ENCODE measurements at places on chromosomes 2 and 18. TPM values are rescaled to one million over a fixed set of nuclear protein-coding genes. Genes with fewer than 3 reads are reported as not detected.

ITGA6 gene
- total RNA-seq: 21.6 TPM

- DNase-seq: no peak
- H3K36me3 ChIP-seq: no peaks in the 10 kb centered on the region
- H3K27me3 ChIP-seq: no peaks in the 10 kb centered on the region
- no peak overlapping the region for H3K4me3 ChIP-seq
- H3K4me1 ChIP-seq: peaks cover 17% of the 10 kb centered on the region
Measured at GRCh38 chr18:74333091-74333490, 17.5 kb downstream of the C18orf63 start.

DNA sequence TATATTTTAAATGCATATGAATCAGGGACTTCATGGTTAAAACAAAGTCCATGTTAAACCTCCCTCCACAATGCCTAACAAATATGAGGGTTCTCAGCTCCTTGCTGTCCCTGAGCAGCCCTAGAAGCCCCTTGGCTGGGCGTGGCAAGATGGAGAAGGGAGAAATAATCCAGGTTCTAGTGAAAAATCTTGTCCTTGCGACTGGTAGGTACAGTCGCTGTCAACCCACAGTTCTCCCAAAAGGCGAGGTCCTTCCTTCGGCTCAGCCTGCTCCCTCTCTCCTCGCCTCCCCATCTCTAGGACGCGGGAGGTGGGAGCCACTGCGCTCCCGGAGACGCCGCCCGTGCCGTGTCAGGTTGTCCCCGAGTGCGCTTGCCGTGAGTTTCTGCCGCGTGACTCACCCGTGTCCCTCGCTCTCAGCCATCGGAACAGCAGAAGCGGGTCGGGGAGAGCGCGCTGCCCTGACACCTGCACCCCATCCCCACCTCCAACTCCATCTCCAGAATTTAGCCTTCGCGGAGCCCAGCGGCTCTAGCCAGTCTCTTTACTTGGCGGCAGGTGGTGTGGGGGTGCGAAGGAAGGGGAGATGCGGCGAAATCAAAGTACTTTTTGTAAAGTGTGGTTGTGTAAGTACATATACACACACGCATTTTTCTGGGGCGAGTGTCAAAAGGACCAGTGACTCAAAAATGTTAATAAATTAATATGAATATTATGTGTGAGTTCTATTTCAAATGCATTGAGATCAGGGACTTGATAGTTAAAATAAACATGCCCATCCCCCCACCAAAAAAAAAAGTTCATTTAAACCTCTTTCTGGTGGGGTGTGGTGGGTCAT lies 65.1 kb upstream of the TMEM17 start:
- no peaks in the 10 kb centered on the region for H3K36me3 ChIP-seq
- no peaks in the 10 kb centered on the region for H3K27me3 ChIP-seq
- H3K27ac ChIP-seq: no peak overlapping the region
- peak overlapping the region; percentile 33 for H3K4me3 ChIP-seq

CD8B gene
- total RNA-seq: 0.71 TPM

- H3K27ac ChIP-seq: no peak overlapping the region
- DNase-seq: peak; percentile 63
- H3K36me3 ChIP-seq: peaks cover 6% of the 10 kb centered on the region
- H3K4me1 ChIP-seq: no peaks in the 10 kb centered on the region
Measured at GRCh38 chr2:241767464-241768250, 9.0 kb upstream of the GAL3ST2 start.

DNA sequence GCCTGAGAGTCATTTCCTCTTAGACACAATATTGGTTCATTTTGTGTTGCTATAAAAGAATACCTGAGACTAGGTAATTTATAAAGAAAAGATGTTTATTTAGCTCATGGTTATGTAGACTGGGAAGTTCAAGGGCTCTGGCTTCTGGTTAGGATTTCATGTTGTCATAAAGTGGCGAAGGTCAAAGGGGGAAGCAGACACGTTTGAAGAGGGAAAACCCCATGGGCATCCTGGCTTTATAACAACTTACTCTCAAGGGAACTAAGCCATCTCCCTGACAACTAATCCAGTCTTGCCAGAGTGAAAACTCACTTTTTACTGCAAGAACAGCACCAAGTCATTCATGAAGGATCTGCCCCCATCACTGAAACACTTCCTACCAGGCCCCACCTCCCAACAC lies 89.7 kb upstream of the RNF152 start:
- H3K4me1 ChIP-seq: no peaks in the 10 kb centered on the region
- H3K36me3 ChIP-seq: no peaks in the 10 kb centered on the region
- no peak for DNase-seq
- no peak overlapping the region for H3K4me3 ChIP-seq
- no peak overlapping the region for H3K27ac ChIP-seq
- H3K27me3 ChIP-seq: no peaks in the 10 kb centered on the region

GRCh38 chr2:12710301-12710700 lies 6.4 kb upstream of the TRIB2 start:
- H3K4me3 ChIP-seq: no peak overlapping the region
- no peak for DNase-seq
- H3K4me1 ChIP-seq: no peaks in the 10 kb centered on the region

DNA sequence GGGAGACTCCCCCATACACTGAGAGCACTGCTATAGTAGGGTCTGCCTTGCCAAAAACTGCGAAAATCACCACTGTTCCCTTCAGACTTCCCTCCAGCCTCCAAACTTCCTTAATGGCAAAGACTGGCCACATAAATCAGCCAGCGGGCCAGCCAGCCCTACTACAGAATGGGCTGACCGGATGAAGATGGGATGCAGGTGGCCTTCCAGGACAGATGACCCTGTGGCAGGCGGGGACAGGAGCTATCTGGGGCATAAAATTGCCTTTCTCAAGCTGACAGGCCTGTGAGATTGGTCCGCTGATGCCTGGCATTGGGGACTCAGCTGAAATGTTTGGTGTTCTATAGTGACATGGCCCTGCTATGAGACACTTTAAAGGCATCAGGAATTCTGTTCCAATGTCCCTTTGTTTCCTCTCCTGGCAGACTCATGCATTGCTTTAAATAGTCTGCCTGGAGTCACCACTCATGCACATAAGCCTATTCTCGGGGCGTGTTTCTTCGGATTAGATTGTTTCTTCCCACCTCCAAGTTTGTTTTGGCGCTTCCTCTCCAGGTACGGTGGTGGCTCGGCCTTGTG lies 135.9 kb downstream of the ALPK2 start:
- no peak overlapping the region for H3K4me3 ChIP-seq

Data from sigmoid colon (tissue), 7 donors.